ENCODE measurements at places on chromosomes 2 and 18.
A peak's percentile ranks its signal among the peaks of the same experiment; 100 is the strongest.

- DNase-seq = no peak
These were observed 13.1 kb upstream of the SUMO1 start for GRCh38 chr2:202251494-202251893.

GRCh38 chr2:144659731-144660275, 139.9 kb upstream of the ZEB2 start:
- DNase-seq = peak; percentile 64

GRCh38 chr2:183024339-183025095, 13.7 kb downstream of the NCKAP1 start:
- no peak for DNase-seq

GRCh38 chr2:120195553-120195952, 27.6 kb downstream of the TMEM185B start:
- no peak for DNase-seq

DNA sequence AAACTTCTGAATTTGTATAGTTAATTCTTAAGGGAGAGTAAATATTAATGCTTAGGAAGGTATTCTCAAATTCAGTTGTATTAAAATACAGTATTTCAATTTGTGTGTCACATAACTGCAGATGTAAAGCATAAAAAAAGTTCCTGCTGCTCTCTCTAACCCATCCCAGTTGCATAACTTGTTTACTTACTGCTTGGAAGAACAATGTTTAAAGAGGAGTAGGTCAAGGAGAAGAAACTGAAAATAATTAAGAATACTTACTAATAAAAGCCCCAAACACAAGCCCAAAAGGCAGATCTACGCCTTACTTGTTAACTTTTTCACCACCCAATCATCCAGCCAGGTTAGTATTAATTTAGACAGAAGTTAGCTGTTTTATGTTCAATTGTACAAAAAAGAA, 81.2 kb downstream of the ORC4 start:
- no peak for DNase-seq

DNA sequence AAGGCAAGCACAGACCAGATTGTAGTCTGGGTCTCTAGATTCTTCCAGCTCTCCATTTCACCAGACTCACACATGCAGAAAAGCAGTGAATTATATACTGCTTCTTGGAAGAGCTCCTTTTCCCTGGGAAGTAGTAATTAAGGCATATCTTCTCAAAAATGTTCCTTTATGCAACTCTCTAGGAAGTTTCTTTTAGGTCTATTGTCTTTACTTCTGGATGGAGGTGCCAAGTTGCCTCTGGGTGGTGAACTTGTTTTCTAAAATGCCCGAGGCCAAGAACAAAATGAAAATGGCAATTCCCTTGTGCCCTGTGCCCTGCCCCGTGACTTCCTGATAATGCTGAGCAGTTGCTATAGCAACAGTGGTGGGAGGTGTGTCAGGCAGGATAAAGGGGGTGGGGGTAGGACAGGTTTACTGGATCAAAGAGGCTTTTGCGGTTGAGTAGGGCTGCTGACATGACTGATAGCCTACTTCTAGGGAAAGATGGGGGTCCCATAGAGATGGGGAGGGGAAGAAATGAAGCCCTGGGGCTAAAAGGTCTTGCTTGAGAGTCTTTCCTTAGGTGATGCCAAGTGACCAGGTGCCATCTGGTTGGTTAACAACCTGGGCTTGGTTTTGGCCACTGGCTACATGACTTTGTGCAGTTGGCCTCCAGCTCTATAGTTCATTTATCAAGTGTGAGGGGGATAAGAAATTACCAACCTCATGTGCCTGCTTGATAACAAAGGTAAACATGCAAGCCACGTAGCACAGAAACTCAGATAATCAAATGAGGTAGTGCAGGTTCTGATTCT, 11.8 kb downstream of the IGFBP2 start:
- DNase-seq = no peak

DNA sequence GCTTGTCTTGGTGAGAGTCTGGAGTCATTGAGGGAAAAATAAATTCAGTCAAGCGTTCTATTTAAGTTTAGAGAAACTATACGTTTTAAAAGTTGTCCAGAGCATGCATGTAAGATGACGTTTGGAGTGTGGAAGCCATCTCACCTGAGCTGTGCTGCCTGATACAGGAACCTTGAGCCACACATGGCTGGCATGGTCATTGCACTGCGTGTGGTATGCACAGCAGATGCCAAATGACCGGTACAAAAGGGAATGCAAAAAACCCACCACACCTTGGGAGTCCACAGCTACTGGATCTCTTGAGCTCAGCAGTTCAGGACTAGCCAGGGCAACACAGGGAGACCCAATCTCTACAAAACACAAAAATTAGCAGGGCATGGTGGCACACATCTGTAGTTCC, 4.3 kb downstream of the MZT2B start:
- DNase-seq = no peak

Data from effector memory CD8-positive, alpha-beta T cell (primary cell).